ENCODE measurements at places on chromosomes 5 and 9.

- no peak for DNase-seq
Observed at GRCh38 chr5:115977096-115977495, 14.8 kb downstream of the LVRN start.

GRCh38 chr5:97548739-97549080 is 365.7 kb upstream of the RIOK2 start:
- no peak for DNase-seq

- DNase-seq = no peak
Observed at GRCh38 chr5:173794901-173795416, 93.2 kb upstream of the CPEB4 start.

GRCh38 chr9:16357828-16358227 is 512.6 kb downstream of the BNC2 start:
- no peak for DNase-seq

DNA sequence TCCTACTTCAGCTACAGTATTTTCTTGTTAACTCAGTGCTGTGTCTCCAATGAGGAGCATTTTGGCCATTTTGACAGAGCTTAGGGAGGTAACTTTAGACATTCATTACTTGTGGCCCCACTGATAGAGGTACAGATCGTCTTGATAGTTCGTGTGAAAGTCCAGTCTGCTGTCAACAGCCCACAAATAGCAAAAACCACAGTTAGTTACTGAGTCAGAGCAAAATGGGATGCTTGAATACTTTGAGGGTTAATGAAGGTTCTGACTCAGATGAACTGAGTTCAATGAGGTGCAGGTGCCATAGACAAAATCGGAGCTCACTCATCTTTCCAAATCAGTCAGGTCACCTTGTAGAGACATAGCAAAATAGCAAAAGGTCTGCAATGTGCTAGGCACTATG is 163.1 kb upstream of the TLE4 start:
- DNase-seq = peak; percentile 41

- no peak for DNase-seq
Observed at GRCh38 chr5:33657804-33658440, 217.2 kb downstream of the TARS1 start.

GRCh38 chr5:143245929-143246561 is 157.4 kb downstream of the NR3C1 start:
- peak; percentile 79 for DNase-seq

- no peak for DNase-seq
Observed at GRCh38 chr5:56951946-56952691, at the start of gene MIER3. Gene MIER3 (minus strand): TSS chr5:56952123. CDS start chr5:56952102, 21 bp downstream.

GRCh38 chr5:109671136-109671535 is 18.6 kb upstream of the MAN2A1 start:
- DNase-seq = no peak

- no peak for DNase-seq
Observed at GRCh38 chr5:160545832-160546231, 124.2 kb downstream of the PTTG1 start.

DNA sequence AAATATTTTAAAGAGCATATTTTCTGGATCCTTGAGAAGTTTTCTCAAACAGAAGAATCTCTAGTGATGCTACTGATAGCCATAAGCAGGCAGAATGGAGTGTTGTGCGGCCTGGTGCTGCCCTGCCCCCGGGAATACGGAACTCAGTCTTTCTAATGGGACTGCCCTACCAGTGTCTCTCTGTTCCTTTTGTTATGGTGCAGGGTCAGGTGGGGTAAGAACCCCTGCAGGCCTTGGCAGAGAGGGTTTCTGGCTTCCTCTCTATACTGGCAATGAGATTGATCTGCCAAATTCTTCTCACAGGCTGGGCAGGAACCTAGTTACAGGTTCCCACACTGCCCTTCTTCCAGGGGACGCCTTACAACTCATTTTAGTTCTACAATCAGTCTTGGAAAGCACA is 2.6 kb downstream of the IL5 start:
- no peak for DNase-seq

- no peak for DNase-seq
Observed at GRCh38 chr5:150219142-150219541, 29.3 kb downstream of the SLC6A7 start.

DNA sequence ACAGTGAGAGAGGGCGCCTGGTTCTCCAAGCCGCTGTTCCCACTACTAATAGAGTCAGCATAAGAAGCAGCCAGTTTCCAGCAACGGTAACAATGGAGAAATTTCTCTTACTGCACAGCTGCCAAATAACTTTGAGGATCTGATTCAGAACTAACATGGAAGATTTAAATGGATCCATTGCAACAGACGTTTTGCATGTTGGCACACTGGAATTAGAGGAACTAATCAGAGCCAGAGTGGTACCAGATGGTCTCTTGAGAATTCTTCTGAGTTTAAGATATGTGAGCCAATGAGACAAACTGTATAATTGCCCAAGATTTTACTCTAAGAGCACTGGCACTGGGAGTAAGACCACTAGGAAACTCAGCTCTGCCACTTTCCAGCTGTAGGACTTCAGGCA is 186.5 kb downstream of the EFNA5 start:
- peak; percentile 40 for DNase-seq

DNA sequence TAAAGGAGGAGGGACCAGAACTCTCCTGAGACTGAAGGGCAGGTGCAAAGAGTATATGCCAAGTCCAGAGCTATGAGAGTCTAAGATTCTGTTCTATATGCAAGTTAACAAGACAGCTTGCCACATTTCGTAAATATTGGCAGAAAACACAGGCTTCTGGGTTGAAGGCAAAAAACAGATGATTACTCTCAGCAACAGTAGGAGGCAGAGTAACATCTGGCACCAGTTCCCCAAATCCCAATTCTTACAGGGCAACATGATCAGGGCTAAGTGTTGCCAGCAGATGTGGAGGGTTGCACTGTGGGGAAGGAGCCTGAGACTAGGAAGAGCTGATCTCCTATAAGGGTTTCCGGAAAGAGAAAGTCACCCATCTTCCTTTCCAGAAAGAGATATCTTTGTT is 179.4 kb downstream of the PJA2 start:
- no peak for DNase-seq

DNA sequence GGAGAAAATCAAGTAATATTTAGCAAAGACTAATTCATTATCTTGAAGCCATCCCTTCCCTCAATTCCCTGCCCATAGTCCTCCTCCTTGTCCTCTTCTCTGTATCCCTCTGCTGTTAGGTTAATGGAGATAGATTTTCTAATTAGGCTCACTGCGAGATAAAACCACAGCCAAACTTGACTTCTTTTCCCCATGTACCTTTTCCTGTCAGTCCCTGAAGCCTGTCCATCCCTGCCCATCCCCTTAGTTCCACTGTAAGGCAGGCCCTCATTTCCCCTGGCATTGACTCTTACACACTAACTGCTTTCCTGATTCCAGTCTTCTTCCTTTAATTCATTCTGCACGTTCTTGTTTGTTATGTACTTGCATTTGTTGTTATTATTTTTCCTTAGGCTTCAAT is 1.2 kb downstream of the TLR4 start:
- DNase-seq = no peak
